DMS53 (cell line): ENCODE measurements at places on chromosomes 7 and 10.

- no peak for DNase-seq
Measured at GRCh38 chr7:121456015-121456414, 59.9 kb upstream of the FAM3C start.

DNA sequence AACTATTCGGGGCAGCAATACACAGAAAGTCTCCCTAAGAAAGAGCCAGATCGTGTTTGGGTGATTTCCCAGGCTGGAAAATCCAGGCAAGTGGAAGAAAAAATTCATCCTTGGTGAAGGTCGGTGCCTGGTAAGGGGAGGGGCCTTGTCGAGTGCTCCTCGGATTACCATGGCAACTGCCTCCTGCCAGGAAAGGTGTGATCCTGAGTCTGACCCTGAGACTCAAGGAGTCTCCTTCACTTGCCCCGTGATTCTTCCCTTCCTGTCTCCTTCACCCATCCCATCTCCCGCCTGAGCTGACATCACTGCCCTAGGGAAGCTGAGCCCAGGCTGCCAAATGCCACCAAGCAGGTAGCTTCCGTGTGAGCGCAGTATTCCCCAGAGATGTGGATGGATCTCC is 112.2 kb downstream of the MYL10 start:
- no peak for DNase-seq

- DNase-seq = no peak
Measured at GRCh38 chr7:105800849-105801534, 75.4 kb downstream of the ATXN7L1 start.

DNA sequence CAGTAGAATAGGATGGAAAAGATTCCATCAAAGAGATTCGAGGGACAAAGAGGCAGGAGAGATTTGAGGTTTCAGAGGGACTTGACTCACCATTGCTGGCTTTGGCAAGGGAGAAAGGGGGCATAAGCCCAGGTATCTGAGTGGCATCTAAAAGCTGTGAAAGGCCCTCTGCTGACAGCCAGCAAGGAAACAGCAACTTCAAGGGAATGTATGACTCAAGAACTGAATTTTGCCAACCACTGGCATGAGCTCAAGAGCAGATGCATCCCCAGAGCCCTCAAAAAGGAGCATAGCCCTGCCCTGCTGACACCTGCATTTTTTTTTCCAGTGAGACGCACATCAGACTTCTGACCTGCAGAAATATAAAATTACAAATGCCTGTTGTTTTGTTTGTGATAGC is 19.6 kb upstream of the ADAM12 start:
- no peak for DNase-seq

DNA sequence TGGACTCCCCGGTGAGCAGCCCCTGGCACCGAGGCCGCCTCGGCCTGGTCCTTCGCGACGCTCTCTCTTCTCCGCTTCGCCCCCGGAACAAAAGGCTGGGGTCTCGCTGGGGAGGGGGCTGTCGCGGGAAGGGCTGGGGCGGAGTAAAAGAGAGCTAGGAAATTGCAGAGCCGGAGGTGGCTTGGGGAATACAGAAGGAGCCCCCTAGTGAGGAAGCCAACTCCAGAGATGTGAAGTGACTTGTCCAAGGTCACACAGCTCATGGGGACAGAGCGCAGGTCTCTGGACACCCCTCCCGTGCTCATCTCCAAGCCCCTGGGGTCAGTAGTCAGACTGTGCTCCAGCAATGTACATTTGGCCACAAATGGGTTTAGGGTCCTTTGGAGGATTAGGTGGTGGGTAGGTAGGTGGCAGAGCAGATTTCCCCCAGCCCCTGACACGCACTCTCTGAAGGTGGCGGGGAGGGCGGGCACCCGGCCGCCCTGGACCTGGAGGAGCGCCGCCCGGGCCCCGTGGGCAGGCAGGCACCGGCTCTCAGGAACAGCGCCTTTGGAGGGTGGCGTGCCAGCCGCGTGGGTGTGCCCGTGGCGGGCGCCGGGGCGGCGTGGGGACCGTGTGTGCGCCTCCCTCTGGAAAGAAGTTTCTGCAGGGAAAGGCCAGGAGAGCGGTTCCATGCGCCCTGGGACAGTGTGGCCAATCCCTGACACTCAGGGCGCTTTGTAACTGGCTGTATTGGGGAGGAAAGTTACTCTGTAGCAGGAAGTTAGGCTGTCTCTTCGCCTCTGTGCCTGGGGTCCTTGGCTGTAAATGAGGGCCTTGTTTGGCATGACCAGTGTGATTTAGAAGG is 910 bp downstream of the WIPF3 start:
- DNase-seq = peak; percentile 68

- no peak for DNase-seq
Measured at GRCh38 chr10:112917681-112918080, 32.4 kb upstream of the TCF7L2 start.
